ENCODE measurements at places on chromosomes 16 and 17. TPM values are rescaled to one million over a fixed set of nuclear protein-coding genes. Genes with fewer than 3 reads are reported as not detected.
A peak's percentile ranks its signal among the peaks of the same experiment; 100 is the strongest.

GRCh38 chr17:13410874-13411273 lies 190.9 kb downstream of the HS3ST3A1 start:
- H3K4me3 ChIP-seq: no peak overlapping the region
- peaks cover 2% of the 10 kb centered on the region for H3K27me3 ChIP-seq
- H3K36me3 ChIP-seq: no peaks in the 10 kb centered on the region
- H3K4me1 ChIP-seq: no peaks in the 10 kb centered on the region
- no peak for DNase-seq

GRCh38 chr16:51392521-51393187 lies 241.6 kb upstream of the SALL1 start:
- no peaks in the 10 kb centered on the region for H3K27me3 ChIP-seq
- H3K4me1 ChIP-seq: no peaks in the 10 kb centered on the region
- H3K36me3 ChIP-seq: no peaks in the 10 kb centered on the region
- no peak overlapping the region for H3K4me3 ChIP-seq

- no peak overlapping the region for H3K27ac ChIP-seq
- H3K27me3 ChIP-seq: peaks cover 10% of the 10 kb centered on the region
- H3K36me3 ChIP-seq: no peaks in the 10 kb centered on the region
- DNase-seq: no peak
These were observed 484.7 kb downstream of the NPIPA7 start for GRCh38 chr16:16863672-16864071.

DNA sequence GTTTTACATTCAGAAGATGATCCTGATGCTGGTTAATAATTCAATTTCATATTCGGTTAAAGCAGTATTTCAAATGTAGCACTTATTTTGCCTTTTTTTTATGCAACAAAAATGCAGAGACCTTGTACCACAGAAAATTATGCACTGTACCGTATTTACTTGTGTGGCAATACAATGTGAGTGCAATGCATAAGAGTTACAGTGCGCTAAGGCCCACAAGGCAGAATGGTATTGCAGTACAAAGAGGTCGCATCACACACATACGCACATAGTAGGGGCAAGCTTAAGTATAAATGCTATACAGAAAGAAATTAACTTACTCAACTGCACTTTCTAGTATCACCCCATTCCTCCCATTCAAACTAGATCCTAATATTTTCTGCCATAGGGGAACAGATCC lies 103.0 kb downstream of the SYCE1L start:
- peaks cover 3% of the 10 kb centered on the region for H3K27me3 ChIP-seq
- no peak overlapping the region for H3K4me3 ChIP-seq
- no peaks in the 10 kb centered on the region for H3K4me1 ChIP-seq
- no peak for DNase-seq

GRCh38 chr17:37430051-37430627 lies 23.5 kb downstream of the TADA2A start:
- DNase-seq: no peak
- H3K4me1 ChIP-seq: peaks cover 28% of the 10 kb centered on the region
- peak overlapping the region; percentile 63 for H3K4me3 ChIP-seq
- H3K27me3 ChIP-seq: no peaks in the 10 kb centered on the region
- H3K36me3 ChIP-seq: peaks cover 30% of the 10 kb centered on the region

GRCh38 chr17:44903012-44903685 lies 3.9 kb upstream of the EFTUD2 start:
- H3K4me3 ChIP-seq: no peak overlapping the region
- DNase-seq: no peak
- peaks cover 14% of the 10 kb centered on the region for H3K4me1 ChIP-seq
- peaks cover 4% of the 10 kb centered on the region for H3K36me3 ChIP-seq
- H3K27ac ChIP-seq: no peak overlapping the region

DNA sequence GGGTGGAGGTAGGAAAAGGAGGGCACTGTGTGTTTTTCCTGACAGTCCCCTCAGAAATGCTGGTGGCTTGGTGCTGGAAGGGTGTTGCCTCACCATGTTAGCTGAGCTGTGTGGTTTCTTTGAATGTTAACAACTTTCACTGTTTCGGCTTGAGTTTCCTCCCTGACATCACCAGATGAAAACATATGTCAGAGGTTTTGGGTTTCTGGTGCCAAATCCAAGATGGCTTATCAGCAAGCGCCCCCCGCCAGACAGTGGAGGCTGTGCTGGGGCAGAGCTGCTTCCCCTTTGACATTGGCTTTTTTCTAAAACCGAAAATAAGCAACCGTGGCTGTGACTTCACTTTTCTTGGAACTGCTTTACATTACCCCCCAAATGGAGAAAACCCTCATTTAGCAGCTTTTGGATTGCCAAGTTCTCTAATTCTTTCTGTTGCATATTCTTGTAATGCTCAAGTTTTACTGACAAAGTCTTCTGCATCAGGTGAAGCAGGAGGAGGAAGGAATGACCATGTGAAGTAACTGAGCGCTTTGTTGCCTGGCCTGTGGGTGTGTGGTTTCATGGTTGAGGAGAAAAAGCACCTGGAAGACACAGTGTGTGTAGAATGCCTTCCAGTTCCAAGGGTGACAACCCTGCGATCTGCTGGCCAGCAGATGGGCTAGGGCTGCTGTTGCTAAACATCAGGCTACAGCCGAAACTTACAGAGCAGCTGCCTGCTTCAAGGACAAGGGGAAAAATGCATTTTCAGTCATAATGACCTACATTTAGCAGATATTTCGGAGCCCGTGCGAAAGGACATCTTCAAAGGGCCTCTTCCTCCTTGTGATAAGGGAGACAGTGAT lies 9.7 kb downstream of the RMI2 start:
- H3K36me3 ChIP-seq: peaks cover 38% of the 10 kb centered on the region
- H3K4me1 ChIP-seq: peaks cover 75% of the 10 kb centered on the region
- peak overlapping the region; percentile 77 for H3K4me3 ChIP-seq
- peak; percentile 74 for DNase-seq
- H3K27ac ChIP-seq: peak overlapping the region; percentile 96

DNA sequence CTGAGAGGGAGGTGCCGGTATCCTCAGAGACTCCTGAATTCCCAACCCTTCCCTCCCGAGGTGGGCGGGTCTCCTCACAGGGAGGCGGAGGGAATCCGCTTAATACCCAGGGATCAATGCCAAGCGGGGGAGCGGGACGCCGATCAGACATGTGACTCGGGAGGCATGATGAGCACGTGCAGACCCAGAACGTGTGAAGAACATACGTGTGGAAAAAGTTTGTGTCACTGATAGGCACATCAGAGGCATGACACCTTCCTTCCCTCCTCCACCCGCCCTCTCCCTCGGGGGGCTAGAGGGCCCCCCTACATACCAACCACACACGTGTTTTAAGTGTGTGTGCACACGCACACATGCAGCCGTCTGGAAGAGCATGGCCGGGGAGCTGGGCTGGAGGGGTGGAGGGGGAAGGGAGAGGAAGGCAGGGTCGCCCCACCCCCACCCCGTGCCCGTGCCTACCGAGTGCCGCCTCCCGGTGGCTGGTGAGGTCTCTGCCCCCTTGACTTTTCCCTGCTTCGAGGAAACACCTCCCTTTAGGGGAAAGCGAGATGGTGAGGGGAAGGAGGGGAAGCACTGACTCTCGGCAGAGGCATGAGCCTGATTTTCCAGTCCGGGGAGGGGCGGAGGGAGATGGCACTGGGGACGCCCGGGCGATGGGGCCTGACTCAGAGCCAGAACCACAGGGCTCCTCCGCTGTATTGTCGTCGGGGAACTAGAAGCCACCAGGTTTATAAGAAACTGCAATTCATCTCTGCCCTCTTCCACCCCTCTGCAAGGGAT lies 12.1 kb upstream of the TBX21 start:
- H3K36me3 ChIP-seq: no peaks in the 10 kb centered on the region
- H3K4me1 ChIP-seq: peaks cover 65% of the 10 kb centered on the region
- peak overlapping the region; percentile 73 for H3K27ac ChIP-seq
- no peaks in the 10 kb centered on the region for H3K27me3 ChIP-seq
- DNase-seq: peak; percentile 79

- no peak overlapping the region for H3K27ac ChIP-seq
- no peak for DNase-seq
- H3K36me3 ChIP-seq: peaks cover 24% of the 10 kb centered on the region
- peaks cover 6% of the 10 kb centered on the region for H3K4me1 ChIP-seq
- no peaks in the 10 kb centered on the region for H3K27me3 ChIP-seq
These were observed 11.2 kb downstream of the SPNS3 start for GRCh38 chr17:4444782-4445473.

DNA sequence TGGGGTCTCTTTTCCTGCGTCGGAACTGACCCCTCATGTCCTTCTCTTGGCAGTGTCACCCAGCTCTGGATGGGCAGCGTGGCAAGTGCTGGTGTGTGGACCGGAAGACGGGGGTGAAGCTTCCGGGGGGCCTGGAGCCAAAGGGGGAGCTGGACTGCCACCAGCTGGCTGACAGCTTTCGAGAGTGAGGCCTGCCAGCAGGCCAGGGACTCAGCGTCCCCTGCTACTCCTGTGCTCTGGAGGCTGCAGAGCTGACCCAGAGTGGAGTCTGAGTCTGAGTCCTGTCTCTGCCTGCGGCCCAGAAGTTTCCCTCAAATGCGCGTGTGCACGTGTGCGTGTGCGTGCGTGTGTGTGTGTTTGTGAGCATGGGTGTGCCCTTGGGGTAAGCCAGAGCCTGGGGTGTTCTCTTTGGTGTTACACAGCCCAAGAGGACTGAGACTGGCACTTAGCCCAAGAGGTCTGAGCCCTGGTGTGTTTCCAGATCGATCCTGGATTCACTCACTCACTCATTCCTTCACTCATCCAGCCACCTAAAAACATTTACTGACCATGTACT lies 13.2 kb downstream of the IGFBP4 start:
- H3K36me3 ChIP-seq: peaks cover 17% of the 10 kb centered on the region
- no peak overlapping the region for H3K4me3 ChIP-seq
- H3K27ac ChIP-seq: no peak overlapping the region
- peaks cover 6% of the 10 kb centered on the region for H3K4me1 ChIP-seq
- no peak for DNase-seq
- no peaks in the 10 kb centered on the region for H3K27me3 ChIP-seq

GRCh38 chr17:55116440-55116914 lies 147.9 kb downstream of the STXBP4 start:
- H3K27me3 ChIP-seq: no peaks in the 10 kb centered on the region
- no peak overlapping the region for H3K27ac ChIP-seq
- DNase-seq: no peak
- H3K4me3 ChIP-seq: no peak overlapping the region

DNA sequence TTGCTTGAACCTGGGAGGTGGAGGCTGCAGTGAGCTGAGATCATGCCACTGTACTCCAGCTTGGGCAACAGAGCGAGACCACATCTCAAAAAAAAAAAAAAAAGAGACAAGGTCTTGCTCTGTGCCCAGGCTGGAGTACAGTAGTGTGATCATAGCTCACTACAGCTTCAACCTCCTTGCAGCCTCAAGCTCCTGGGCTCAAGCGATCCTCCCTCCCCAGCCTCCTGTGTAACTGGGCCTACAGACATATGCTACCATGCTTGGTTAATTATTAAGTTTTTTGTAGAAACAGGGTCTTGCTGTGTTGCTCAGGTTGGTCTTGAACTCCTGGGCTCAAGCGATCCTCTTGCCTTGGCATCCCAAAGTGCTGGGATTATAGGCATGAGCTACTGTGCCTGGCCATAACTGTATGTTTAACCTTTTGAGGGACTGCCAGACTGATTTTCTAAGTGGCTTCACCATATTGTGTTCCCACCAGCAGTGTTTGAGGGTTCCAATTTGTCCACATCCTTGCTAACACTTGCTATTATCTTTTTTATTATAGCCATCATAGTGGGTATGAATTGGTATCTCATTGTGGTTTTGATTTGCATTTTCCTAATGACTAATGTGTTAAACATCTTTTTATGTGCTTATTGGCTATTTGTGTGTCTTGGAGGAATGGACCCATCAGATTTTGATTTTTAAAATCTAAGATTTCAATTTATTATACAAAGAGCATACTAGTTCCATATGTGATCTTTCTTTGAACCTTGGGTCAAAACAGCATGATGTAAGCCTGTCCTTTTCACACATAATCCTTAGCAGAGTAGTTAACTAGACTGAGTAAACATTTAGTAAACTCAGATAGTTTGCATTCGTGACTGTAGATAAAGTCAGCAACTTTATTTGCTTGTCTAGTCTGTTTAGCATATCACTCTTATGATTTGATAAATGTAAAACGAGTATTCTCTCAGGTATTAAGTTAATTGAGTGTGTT lies 38.1 kb upstream of the KPNB1 start:
- no peak for DNase-seq
- H3K27me3 ChIP-seq: no peaks in the 10 kb centered on the region
- no peak overlapping the region for H3K27ac ChIP-seq
- H3K4me3 ChIP-seq: no peak overlapping the region
- H3K4me1 ChIP-seq: peaks cover 8% of the 10 kb centered on the region

- H3K27me3 ChIP-seq: no peaks in the 10 kb centered on the region
- H3K36me3 ChIP-seq: no peaks in the 10 kb centered on the region
- DNase-seq: no peak
- H3K27ac ChIP-seq: no peak overlapping the region
- no peak overlapping the region for H3K4me3 ChIP-seq
These were observed 32.4 kb upstream of the CREBBP start for GRCh38 chr16:3912897-3913296.

GRCh38 chr16:88538366-88539060 lies 31.7 kb upstream of the ZC3H18 start:
- H3K4me3 ChIP-seq: no peak overlapping the region
- H3K27ac ChIP-seq: peak overlapping the region; percentile 21
- H3K4me1 ChIP-seq: peaks cover 3% of the 10 kb centered on the region
- H3K27me3 ChIP-seq: peaks cover 8% of the 10 kb centered on the region

- no peaks in the 10 kb centered on the region for H3K36me3 ChIP-seq
- H3K27me3 ChIP-seq: peaks cover 15% of the 10 kb centered on the region
- H3K27ac ChIP-seq: no peak overlapping the region
These were observed 53.6 kb upstream of the SDK2 start for GRCh38 chr17:73697872-73698271.

GRCh38 chr16:50303041-50303604 lies 36.8 kb downstream of the ADCY7 start:
- no peak for DNase-seq
- no peak overlapping the region for H3K27ac ChIP-seq
- no peaks in the 10 kb centered on the region for H3K4me1 ChIP-seq
- peaks cover 16% of the 10 kb centered on the region for H3K36me3 ChIP-seq
- no peaks in the 10 kb centered on the region for H3K27me3 ChIP-seq

The ITPRIPL2 gene
- total RNA-seq: 1.0 TPM

The OTOA gene
- total RNA-seq: 0.17 TPM

The TMEM238L gene
- total RNA-seq: not detected

The GPR179 gene
- total RNA-seq: 0.06 TPM

The KRT33A gene
- total RNA-seq: not detected

The KRTAP1-1 gene
- total RNA-seq: not detected

The ENGASE gene
- total RNA-seq: 78.2 TPM

The PRSS21 gene
- 5.6 TPM for total RNA-seq

The NPIPA2 gene
- 2.6 TPM for total RNA-seq

The ITGAX gene
- 26.7 TPM for total RNA-seq

The C17orf67 gene
- total RNA-seq: 5.1 TPM

The KRT27 gene
- total RNA-seq: not detected

All from activated naive CD8-positive, alpha-beta T cell treated with anti-CD3 and anti-CD28 coated beads, Interleukin-2, amount 10 ng/mL, durations not matched to agents 7 days and 5 days (primary cell).